ENCODE measurements at places on chromosomes 4 and X. TPM values are rescaled to one million over a fixed set of nuclear protein-coding genes. Genes with fewer than 3 reads are reported as not detected.

Gene MAGEC3
- total RNA-seq: not detected

Gene BRS3
- total RNA-seq: not detected

GRCh38 chr4:133402616-133403015 is 253.5 kb downstream of the PCDH10 start:
- no peak for DNase-seq

Gene PRRG1
- total RNA-seq: 8.2 TPM

DNA sequence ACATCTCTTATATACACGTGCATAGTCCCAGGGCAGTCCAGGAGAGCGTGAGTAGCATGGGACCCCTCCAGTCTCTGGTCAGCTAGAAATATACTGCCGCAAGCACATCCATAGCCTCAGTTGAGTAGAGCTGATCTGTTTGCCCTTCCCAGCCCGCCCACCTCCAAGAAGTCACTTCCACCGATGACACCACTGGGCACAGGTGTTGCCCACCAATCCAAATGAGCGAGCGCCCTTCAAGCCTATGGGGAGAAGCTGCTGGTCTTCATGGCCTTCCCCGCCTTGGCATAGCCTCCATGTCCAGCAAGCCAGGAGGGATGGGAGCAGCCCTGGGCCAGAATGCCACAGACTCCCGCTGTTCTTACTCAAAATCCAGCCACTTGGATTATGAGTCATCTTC is 10.2 kb downstream of the DUSP9 start:
- no peak for DNase-seq

- DNase-seq: no peak
Observed at GRCh38 chr4:145535202-145535601, 53.5 kb downstream of the SMAD1 start.

DNA sequence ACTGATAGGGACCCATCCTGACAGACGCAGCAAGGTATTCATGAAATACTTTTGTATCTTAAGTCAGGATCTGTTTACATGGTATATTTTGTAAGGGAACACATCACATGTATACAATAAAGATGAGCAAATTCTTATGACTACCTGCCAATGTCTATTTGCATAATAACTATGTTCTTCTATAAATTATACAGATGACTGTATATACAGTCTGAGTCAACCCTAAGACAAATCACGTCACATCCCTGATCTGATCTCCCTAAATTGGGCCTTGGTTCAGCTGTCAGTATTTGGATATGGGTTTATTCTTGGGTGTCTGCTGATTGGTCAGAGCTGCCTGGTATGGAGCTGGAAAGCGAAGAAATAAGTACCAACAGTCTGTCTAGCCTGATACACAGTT is 93.3 kb downstream of the SERPINA7 start:
- no peak for DNase-seq

DNA sequence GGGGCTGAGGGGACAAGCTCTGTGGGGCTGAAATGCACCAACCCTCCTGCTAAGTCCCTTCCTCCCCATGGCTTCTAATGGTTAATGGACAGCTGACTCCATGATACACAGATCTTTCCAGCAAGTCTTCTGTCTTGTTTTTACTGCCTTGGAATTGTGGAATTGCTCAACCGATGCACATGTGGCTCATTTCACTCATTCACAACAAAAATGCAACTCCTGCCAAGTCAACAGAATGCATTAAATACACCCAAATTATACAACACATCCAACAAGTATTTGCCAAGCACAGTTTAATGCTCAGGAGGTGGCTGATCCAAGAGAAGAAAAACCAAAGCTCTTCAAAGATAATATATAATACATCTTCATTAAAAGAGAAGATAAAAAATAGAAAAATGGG is 61.9 kb upstream of the PAGE4 start:
- DNase-seq: no peak

DNA sequence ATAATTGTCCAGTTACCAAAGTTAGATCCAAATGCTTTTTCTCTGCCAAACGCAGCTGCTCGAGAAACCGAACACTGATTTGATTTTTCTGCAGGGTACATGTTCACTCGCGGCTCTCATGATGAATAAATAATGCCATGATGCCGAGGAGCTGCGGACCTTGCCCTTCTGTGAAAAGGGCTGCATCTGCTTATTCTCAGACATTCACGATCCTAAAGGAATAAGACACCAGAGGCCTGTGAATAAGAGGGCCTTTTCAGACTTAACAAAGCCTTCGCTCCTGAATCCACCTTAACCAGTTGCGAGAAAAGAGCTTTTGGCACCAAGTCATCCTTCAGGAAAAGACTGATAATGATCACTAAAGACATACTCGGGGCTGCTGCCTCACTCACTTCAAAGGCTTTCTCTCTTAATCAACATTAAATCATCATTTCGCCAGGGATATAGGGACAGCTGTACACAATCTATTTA is 147.5 kb downstream of the FBXO8 start:
- DNase-seq: no peak

DNA sequence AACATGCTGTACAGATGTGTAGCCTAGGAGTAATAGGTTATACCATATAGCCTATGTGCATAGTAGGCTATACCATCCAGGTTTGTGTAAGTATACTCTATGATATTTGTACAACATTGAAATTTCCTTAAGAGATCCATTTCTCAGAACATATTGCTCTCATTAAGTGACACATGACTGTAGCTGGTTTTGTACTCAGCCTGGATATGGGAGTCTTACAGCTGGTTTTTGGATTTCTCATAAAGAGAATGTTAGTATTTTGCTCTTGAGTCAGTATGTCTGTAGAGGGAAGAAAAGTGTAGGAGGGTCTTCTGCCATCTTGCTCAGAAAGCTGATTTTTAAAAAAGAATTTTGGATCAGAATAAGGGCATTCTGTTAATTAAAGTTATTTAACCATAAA is 85.3 kb downstream of the SMARCA5 start:
- DNase-seq: no peak

Gene MRFAP1
- 143 TPM for total RNA-seq

Gene WAS
- 3.4 TPM for total RNA-seq

DNA sequence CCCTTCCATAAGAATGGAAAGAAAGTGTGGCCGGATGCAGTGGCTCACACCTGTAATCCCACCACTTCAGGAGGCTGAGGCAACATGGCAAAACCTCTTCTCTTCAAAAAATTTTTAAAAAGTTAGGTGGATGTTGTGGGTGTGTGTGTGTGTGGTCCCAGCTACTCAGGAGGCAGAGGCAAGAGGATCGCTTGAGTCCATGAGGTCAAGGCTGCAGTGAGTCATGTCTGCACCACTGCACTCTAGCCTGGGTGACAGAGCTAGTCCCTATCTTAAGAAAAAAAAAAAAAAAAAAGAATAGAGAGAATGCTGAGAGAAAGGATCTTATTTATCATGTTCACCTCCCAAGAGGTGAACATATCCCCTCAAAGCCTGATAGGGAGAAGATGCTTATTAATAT is 492.1 kb upstream of the SMIM31 start:
- DNase-seq: no peak

DNA sequence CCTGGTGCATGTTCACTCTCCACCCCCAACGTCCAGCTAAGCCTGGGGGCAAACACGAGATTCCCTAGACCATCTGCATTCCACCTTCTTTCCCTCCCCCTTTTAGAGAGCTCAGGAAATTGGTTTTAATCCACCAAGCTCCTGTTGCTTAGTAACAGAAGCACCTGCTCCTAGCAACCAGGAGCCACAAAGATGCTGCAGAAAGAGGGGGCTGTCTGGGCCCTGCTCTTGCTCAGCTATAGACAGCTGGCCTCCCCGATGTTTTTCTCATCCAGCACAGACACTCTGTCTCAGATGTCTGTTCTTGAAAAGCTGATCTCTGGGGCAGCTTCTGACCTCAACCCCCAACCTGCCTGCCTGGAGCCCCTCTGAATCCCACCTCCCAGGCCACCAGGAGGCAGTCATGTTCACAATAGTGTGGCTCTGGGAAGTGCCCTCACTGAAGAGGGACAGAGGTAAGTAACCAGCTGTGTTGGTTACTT is 71.5 kb downstream of the SLC16A2 start:
- DNase-seq: no peak

GRCh38 chrX:23035493-23035892 is 35.7 kb downstream of the DDX53 start:
- no peak for DNase-seq

DNA sequence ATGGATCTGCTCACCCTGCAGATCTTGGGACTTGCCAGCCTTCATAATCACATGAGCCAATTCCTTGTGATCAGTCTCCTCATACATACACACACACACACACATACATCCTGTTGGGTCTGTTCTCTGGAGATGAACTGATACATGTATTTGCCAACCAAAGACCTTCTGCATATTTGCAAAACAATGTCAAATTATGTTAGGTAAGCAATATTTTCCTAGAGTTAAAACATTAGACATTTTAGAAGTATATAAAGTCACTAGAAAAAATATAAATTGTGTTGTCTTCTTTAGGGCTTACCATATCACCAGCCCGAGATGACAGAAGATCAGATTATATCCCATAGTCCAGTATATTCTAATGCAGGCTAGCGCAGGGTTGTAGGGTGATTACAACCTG is 156.0 kb downstream of the DCHS2 start:
- no peak for DNase-seq

DNA sequence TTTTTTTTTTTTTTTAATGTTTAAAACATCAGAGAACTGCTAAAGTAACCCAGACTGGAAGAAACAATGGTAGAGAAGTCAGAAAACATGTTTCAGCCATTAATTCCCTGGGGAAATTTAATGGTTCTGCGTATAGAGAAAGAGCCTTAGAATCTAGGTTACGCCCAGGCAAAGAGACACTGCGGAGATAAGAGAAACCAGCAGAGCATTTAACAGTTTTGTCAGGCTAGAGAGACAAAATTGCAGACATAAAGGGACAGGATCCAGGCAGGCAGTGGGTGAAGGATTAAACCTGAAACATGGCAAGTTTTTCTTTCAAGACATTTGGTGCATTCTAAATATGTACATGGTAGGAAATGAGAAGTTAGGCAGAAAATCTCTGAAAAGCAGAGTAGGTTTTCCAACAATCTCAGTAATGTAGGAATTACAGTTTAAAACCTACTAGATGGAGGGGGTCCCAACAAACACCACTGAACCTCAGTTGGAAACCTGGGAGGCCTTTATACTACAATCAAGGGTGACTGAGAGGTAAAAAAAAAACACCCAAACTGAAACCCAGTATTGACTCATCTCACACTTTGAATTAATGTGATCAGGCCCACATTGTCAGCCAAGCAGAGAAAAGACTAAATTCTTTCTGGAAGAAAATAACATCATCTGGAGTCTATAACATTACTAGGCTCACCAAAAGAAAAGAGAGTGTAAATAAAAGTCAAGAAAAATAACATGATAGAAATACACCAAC is 254.2 kb upstream of the NWD2 start:
- no peak for DNase-seq

Gene PRDM5
- 0.64 TPM for total RNA-seq

Gene CT47A7
- total RNA-seq: not detected

- DNase-seq: no peak
Observed at GRCh38 chrX:9847071-9847470, 60.8 kb downstream of the SHROOM2 start.

- no peak for DNase-seq
Observed at GRCh38 chrX:9888953-9889470, 78.1 kb upstream of the CLDN34 start.

Gene VCX
- not detected for total RNA-seq

- DNase-seq: no peak
Observed at GRCh38 chrX:69674891-69675290, 59.0 kb downstream of the EDA start.

Gene NXF2
- not detected for total RNA-seq

Gene GLOD5
- total RNA-seq: 2.1 TPM

DNA sequence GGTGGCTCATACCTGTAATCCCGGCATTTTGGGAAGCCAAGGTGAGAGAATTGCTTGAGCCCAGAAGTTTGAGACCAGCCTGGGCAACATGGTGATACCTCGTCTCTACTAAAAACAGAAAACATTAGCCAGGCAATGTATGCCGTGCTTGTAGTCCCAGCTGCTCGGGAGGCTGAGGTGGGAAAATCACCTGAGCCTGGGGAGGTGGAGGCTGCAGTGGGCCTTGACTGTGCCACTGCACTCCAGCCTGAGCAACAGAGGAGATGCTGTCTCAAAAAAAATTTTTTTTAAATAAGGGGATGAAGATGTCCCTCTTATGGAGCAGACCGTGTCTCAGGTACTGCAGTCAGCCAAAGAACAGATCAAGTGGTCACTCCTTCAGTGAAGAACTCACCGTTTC is 13.5 kb downstream of the CTAG1B start:
- DNase-seq: no peak

GRCh38 chrX:25206778-25207177 is 191.0 kb upstream of the ARX start:
- no peak for DNase-seq

GRCh38 chr4:26930964-26931363 is 70.3 kb downstream of the STIM2 start:
- DNase-seq: no peak

DNA sequence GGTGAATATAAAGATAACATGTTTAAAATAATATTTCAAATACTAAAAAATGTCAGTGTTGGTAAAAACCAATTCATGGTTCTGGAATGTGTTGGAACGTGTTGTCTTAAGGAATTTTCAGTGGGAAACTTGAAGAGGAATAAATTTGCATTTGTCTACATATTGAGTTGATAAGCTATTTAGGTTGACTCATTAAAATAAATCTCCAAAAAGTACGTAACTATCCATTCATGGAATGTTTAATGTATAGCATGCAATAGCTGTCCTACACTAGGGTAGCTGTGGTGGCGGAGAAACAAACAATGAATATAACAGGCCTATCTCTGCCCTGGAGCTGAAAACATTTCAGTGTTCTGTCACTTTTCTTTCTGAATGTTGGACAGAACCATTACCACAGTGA is 20.3 kb downstream of the SHISA3 start:
- no peak for DNase-seq

Gene CCSER1
- 0.15 TPM for total RNA-seq

DNA sequence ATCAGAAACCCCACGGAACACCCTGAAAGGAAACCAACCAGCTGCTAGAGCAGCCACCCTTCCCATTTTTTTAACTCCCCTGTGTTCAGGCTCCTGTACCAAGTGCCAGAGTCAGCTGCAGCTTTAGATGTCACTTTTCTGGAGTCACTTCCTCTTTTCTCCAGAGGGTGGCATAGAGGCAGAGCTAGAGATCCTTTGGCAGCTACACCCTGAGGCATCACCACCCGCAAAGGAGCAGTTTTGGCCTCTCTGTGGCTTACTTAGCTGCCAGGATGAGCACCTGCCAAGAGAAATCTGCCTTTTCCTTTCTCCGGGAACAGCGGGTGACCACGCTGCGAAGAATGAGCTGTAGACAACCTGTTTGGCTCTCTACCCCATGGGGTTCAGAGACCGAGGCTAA is 58.0 kb upstream of the CHRDL1 start:
- no peak for DNase-seq

DNA sequence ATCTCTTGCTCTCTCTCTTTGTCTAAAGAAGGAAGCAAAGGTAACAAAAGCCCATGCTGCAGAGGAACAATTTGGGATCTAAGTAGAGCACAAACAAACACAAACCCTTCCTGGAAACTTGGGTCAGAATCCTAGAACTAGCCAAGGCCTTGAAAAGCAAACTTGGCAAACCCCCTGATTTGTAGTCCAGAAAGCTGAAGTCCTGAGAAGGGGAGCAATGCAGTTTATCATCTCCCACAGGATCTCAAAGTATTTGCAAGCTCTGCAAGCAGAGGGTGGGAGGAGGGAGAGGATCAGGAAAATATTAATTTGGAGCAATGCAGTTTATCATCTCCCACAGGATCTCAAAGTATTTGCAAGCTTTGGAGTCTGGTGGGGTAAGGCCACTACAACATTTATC is 379.5 kb upstream of the FGF13 start:
- DNase-seq: no peak

GRCh38 chr4:42492962-42493361 is 95.7 kb downstream of the SHISA3 start:
- DNase-seq: no peak

GRCh38 chr4:89823416-89823815 is 13.5 kb downstream of the SNCA start:
- DNase-seq: no peak
